ENCODE measurements at places on chromosomes 1 and 21.

DNA sequence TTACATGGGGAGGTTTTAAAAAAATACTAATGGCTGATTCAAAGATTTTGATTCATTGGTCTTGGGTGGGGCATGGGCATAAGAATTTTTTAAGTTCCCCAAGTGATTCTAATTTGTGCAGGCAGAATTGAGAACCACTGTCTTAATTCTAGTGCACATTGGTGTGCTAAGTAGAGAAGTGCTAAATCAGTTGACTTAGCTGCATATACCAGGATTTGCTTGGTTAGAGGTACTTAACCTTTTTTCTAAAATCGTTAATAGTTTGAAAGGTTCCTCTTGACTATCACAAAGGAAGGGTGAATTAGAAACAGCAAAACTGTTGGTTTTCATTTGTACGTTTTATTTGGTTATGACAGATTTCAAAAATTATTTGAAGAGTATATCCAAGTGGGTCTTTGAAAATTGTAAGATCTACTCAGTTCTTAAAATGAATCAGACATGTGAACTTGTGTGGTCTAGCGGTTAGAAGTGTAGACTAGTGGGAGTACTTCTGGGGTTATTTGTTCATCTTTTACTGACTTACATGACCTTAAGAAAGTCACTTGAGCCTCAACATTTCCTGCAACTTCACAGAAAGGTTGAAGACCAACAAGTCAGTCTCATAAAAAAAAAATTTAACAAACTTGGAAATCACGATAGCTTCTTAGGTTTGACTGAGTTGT lies 66.7 kb downstream of the RPAP2 start:
- DNase-seq = no peak

DNA sequence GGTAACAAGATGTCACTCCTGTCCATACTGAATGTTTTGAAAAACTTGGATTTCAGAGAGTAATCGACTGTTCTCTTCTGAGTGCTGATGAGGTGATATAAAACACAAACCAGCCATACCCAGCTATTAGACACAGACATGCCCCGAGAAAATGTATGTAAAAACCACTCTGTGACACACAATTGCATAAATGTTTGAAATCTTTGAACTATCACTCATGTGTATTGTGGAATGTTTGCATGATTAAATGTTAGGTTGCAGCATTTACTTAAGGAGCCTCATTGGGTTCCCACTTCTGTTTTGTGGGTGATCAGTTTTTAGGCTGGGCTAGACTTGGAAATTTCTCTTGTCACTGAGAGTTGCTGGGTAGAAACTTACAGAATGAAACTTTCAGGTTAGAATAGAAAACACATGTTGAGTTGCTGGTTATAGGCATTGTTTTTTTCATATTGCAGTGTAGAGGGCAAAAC lies 270.4 kb upstream of the B3GALT2 start:
- DNase-seq = no peak

- no peak for DNase-seq
Measured at GRCh38 chr1:116201911-116202310, 90.7 kb downstream of the MAB21L3 start.

DNA sequence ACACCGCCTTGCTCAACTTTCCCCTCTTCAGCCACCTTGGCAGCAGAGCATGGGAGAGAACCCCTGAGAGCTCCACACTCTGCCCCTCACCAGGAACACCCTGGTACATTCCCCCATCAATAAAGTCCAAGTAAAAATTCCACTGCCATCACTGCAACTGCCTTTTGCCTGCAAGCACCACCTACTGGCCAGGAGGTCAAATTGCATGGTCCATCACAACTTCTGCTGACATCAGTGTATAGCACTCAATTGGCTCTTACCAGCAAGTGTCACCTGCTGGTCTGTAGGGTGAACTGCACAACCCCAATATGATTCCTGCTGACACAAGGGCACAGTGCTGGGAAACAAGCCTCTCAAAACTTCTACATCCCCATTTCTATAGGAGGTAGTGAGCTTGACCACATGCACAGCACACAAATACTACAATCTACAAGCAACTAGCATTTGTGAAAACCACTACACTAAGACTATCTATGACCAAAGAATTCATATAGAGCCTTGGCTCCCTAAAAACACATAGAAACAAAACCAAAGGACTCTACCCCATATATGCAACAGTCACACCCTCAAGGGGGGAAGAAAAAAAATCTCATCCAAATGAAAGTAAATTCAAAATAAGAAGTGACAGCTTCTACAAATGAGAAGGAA lies 69.2 kb downstream of the FASLG start:
- DNase-seq = no peak

DNA sequence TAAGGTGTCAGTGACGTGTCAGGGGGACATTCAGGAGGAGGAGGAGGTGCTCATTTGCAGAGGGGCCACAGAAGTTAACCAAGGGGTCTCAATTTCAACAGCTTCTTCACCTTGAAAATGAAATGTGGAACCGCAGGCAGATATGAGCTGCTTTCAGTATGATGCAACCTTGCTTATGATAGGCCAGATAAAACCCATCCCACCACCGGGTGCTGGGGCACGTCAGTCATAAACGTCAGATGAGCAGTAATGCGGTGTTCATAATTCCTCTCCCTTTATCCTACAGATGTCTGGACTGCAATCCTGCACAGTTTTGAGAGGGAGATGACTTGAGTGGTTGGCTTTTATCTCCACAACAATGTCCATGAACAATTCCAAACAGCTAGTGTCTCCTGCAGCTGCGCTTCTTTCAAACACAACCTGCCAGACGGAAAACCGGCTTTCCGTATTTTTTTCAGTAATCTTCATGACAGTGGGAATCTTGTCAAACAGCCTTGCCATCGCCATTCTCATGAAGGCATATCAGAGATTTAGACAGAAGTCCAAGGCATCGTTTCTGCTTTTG lies 1.7 kb downstream of the PTGFR start:
- no peak for DNase-seq

Data from urothelium cell line (cell line).